Karpas-422 (cell line): ENCODE measurements at places on chromosomes 11 and 22. TPM values are rescaled to one million over a fixed set of nuclear protein-coding genes. Genes with fewer than 3 reads are reported as not detected.

The CD3G gene
- 88.1 and 158 TPM in 2 replicates for total RNA-seq

The CHRM4 gene
- not detected in 2 replicates for total RNA-seq

The OR2AG1 gene
- not detected in 2 replicates for total RNA-seq

The SEPTIN3 gene
- not detected in 2 replicates for total RNA-seq

The OR8B4 gene
- not detected in 2 replicates for total RNA-seq

The OSBP2 gene
- total RNA-seq: 0.07 and 0.14 TPM in 2 replicates

The TUBA8 gene
- 1.5 and 3.0 TPM in 2 replicates for total RNA-seq

The C11orf86 gene
- total RNA-seq: not detected in 2 replicates

The CCDC73 gene
- total RNA-seq: 2.5 and 3.0 TPM in 2 replicates

The PIWIL4 gene
- 0.30 TPM in 1 of 2 replicates, not detected in the other for total RNA-seq

DNA sequence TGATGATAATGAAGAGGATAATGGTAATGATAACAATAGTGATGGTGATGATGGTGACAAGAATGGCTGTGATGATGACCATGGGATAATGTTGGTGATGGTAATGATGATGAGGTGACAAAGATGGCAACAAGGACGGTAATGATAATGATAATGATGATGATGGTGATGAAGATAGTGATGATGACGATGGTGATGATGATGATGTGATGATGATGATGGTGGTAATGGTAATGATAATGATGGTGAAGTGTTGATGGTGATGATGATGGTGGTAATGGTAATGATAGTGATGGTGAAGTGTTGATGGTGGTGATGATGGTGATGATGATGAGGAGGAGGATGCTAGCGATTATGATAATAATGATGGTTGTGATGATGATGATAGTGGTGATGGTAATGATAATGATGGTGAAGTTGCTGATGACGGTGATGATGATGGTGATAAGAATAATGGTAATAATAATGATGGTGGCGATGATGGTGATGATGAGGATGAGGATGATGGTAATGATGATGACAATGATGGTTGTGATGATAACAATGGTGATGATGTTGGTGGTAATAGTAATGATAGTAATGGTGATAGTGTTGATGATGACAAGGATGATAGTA is 54.7 kb upstream of the OPCML start:
- no peaks in the 10 kb centered on the region for H3K27me3 ChIP-seq
- no peak overlapping the region for H3K4me3 ChIP-seq
- no peak overlapping the region for H3K27ac ChIP-seq
- no peak for DNase-seq
- no peaks in the 10 kb centered on the region for H3K36me3 ChIP-seq

- H3K27ac ChIP-seq: no peak overlapping the region
- no peaks in the 10 kb centered on the region for H3K27me3 ChIP-seq
- H3K36me3 ChIP-seq: no peaks in the 10 kb centered on the region
- no peak for DNase-seq
- H3K4me3 ChIP-seq: no peak overlapping the region
Observed at GRCh38 chr22:50068096-50068495, 10.0 kb upstream of the TTLL8 start.

- H3K4me3 ChIP-seq: no peak overlapping the region
- no peak overlapping the region for H3K27ac ChIP-seq
- DNase-seq: no peak
- no peaks in the 10 kb centered on the region; the same call in 1 of the 2 replicates for H3K27me3 ChIP-seq
- no peaks in the 10 kb centered on the region for H3K36me3 ChIP-seq
Observed at GRCh38 chr11:2776351-2777061, 76.7 kb upstream of the KCNQ1OT1 start.

GRCh38 chr11:113475160-113475761 is at the start of gene DRD2:
TSS of gene DRD2 (minus strand) at chr11:113475398. CDS start at chr11:113424651, 50,747 bp downstream.
- no peak for DNase-seq
- no peaks in the 10 kb centered on the region for H3K36me3 ChIP-seq
- H3K27me3 ChIP-seq: no peaks in the 10 kb centered on the region
- H3K4me3 ChIP-seq: no peak within 1 kb of the TSS

- no peak for DNase-seq
- no peak overlapping the region for H3K27ac ChIP-seq
- H3K4me3 ChIP-seq: no peak overlapping the region
- H3K4me1 ChIP-seq: no peaks in the 10 kb centered on the region
Observed at GRCh38 chr11:129286813-129287212, 88.8 kb upstream of the BARX2 start.

DNA sequence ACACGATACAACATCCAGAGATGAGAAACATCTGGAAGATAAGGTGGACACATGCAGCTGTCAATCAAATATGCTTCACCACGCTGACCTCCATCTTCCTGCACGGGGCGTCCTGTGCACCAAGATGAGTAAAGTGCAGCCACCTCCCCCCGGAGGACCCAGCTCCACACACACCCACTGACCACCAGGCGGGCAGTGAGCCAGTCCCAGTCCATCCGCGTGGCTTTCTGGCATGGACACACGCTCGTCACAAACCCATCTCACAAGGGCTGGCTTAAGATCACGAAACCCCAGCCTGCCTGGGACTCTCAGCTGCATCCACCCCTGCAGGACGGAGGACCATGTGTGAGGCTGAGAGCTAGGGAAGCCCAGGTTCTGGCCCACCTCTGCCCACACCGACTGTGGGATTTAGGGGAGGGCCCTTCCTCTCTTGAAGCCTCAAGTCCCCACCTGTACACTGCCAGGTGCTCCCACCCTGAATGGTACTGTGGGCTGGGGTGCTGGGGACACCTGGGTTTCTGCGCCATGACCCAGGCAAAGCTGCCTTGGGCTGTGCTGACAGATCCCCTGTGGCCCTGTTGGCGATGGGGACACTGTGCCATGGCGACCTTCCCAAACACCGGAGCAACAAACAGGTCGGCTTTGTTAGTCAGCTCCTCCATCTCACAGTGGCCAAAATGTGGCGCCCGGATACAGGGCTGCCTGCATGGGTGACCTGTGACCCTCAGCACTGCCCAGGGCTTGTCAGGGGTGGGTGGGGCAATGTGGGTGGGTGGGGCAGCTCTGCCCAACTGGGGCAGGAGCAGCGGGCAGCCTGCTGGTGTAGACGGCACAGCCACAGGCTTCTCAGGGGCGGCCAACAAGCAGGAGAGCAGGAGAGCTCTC is 629.0 kb downstream of the TBC1D22A start:
- no peaks in the 10 kb centered on the region for H3K4me1 ChIP-seq
- DNase-seq: no peak
- no peaks in the 10 kb centered on the region for H3K36me3 ChIP-seq
- no peak overlapping the region for H3K27ac ChIP-seq
- H3K4me3 ChIP-seq: no peak overlapping the region

GRCh38 chr11:134597452-134597851 is 185.4 kb upstream of the B3GAT1 start:
- H3K27ac ChIP-seq: no peak overlapping the region
- no peak overlapping the region for H3K4me3 ChIP-seq
- no peaks in the 10 kb centered on the region for H3K4me1 ChIP-seq
- H3K36me3 ChIP-seq: no peaks in the 10 kb centered on the region
- no peaks in the 10 kb centered on the region for H3K27me3 ChIP-seq

DNA sequence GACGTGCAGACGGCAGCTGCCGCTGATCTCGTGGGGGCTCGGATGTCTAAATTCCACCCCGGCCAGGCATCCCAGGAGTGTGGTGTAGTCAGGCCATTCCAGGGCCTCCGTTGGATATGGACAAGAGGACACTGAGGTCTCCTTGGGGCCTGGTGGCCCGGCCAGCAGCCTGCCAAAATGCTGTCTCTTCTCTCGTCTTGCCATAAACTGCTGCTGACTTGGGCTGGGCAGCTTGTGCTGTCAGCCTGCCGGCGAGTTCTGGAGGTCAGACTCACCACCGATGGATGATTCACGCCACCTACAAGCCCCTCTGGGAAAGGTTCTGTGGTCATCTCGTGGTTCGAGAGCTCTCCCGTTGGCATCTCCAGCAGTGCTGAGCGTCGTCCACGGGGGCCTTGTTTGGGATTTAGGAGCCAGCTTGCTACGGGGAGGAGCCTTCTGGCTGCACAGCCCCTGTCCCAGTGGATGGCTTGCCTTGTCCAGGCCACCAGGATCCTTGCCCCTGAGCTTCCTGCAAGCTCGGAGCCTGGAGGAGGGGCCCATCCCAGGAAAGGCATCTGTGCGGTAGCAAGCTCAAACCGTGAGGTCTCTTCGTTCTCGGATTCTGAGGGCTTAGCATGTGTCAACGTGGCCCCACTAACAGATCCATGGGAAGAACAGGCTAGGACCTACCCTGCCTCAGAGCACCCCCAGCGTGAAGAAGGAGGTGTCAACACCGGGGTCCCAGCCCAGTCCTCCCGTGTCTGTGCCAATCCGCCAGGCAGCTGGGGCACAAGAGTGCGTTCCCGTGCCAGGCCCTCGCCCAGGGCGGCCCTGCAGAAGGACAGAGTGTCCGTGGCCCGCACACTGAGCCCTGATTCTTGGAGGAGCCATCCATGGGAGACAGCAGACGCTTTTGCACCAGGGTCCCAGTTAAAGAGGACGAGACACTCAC is 1114.1 kb downstream of the BRD1 start:
- no peak overlapping the region for H3K27ac ChIP-seq
- H3K4me3 ChIP-seq: no peak overlapping the region
- H3K27me3 ChIP-seq: no peaks in the 10 kb centered on the region
- no peak for DNase-seq
- H3K4me1 ChIP-seq: no peaks in the 10 kb centered on the region

GRCh38 chr11:1561266-1561665 is 10.8 kb downstream of the DUSP8 start:
- H3K36me3 ChIP-seq: no peaks in the 10 kb centered on the region
- H3K4me3 ChIP-seq: no peak overlapping the region
- DNase-seq: no peak
- no peaks in the 10 kb centered on the region for H3K27me3 ChIP-seq
- H3K4me1 ChIP-seq: no peaks in the 10 kb centered on the region
- H3K27ac ChIP-seq: no peak overlapping the region

DNA sequence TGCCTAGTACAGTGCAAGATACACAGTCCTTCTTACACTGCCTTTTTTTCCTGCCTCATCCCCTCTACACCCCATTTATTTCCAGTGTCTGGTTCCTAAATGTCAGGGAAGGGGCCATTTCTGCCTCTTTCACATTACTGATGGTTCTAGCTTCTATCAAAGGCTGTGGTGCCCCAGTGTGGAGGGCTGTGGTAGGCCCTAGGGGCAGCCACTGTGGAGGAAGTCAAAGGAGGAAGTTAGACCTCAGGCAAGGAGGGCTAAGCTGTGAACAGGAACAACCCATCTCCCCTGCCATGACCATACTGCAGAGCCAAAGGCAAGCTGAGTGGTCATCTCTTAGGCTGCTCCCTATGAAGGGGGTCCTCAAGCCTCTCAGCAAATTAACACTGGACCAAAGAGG is 81.9 kb upstream of the CRTAM start:
- no peaks in the 10 kb centered on the region for H3K27me3 ChIP-seq
- H3K4me1 ChIP-seq: peaks cover 32% of the 10 kb centered on the region
- H3K36me3 ChIP-seq: no peaks in the 10 kb centered on the region
- H3K27ac ChIP-seq: peak overlapping the region; percentile 73

GRCh38 chr11:73629907-73630306 is 16.5 kb upstream of the PLEKHB1 start:
- no peak overlapping the region for H3K4me3 ChIP-seq
- no peaks in the 10 kb centered on the region for H3K36me3 ChIP-seq
- DNase-seq: no peak
- no peaks in the 10 kb centered on the region for H3K27me3 ChIP-seq

DNA sequence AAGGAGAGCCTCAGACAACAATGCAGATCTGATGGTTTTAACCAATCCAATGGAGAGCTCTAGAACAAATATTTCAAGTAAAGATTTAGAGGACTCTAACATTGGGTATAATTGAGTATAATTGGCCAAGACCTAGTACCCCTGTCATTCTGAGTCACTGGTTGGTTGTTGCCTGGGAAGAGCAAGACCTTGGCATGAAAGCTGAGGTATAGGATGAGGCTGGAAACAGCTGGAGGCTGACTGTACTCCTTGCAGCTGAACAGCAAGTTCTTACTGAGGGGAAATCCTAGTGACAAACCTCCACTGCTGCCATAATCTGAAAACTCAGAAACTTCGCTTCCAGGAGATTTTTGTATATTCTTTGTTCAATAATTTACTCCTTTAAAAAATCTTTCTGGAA is 54.3 kb upstream of the MUC15 start:
- no peaks in the 10 kb centered on the region for H3K4me1 ChIP-seq
- H3K27ac ChIP-seq: no peak overlapping the region
- no peaks in the 10 kb centered on the region for H3K36me3 ChIP-seq

DNA sequence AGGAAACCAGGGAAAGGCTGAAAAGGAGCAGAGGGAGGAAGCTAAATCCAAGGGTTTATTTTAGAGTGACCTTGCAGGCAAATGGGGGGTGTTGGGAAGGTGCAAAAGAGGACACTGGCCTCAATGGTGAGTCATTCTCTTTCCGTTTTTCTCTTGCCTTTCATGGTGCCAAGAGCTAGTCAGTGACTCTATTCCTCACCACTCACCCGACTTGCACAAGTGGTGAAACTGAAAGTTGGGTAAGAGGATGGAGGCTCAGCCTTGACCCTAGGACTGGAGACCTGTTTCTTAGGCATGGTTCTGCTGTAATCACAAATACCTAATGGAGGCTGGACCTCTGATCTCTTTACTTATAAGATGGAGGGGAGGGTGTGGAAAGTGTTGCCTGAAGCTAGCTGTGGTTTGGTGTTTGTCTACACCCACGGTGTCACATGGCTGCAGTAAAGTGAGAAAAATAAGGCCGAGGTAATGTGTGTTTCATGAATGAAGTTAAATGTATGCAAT is 67.3 kb upstream of the CREB3L1 start:
- H3K27me3 ChIP-seq: no peaks in the 10 kb centered on the region
- no peak overlapping the region for H3K27ac ChIP-seq
- H3K4me3 ChIP-seq: no peak overlapping the region
- no peaks in the 10 kb centered on the region for H3K4me1 ChIP-seq

GRCh38 chr11:112159098-112160065 is 4.5 kb downstream of the IL18 start:
- H3K27ac ChIP-seq: no peak overlapping the region
- H3K36me3 ChIP-seq: no peaks in the 10 kb centered on the region
- no peaks in the 10 kb centered on the region for H3K27me3 ChIP-seq
- peak; percentile 42 for DNase-seq

DNA sequence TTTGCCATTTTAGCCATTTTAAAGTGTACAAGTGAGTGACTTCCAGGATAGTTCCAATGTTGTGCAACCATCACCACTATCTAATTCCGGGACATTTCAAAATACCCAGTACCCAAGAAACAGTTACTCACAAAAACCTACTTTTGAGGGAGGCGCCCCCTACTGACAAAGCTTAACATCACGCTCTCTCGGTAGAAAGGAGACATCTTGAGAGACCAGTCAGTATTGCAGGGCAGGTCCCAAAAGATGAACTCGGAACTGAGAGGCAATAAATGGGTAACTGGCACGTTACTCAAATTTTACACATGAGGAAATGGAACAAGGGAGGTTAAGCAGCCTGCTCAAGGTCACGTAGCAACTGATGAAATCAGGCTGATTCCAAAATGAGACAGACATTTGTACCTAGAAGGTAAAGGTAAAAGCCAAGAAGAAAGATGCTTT is 50.0 kb upstream of the POU2AF1 start:
- H3K27ac ChIP-seq: no peak overlapping the region; the same call in 1 of the 2 replicates
- no peak overlapping the region for H3K4me3 ChIP-seq
- peaks cover 59% of the 10 kb centered on the region for H3K4me1 ChIP-seq
- H3K36me3 ChIP-seq: no peaks in the 10 kb centered on the region

GRCh38 chr11:35088676-35089075 is 50.3 kb upstream of the CD44 start:
- no peaks in the 10 kb centered on the region for H3K27me3 ChIP-seq
- no peak for DNase-seq
- H3K27ac ChIP-seq: no peak overlapping the region
- H3K4me1 ChIP-seq: peaks cover 28% of the 10 kb centered on the region
- no peak overlapping the region for H3K4me3 ChIP-seq

GRCh38 chr11:62602141-62603071 is 741 bp upstream of the MTA2 start:
- peaks cover 38% of the 10 kb centered on the region for H3K4me1 ChIP-seq
- peaks cover 39% of the 10 kb centered on the region for H3K36me3 ChIP-seq
- peak overlapping the region; percentile 47 for H3K27ac ChIP-seq
- DNase-seq: peak; percentile 39
- H3K4me3 ChIP-seq: peak overlapping the region; percentile 35; the same call in 1 of the 2 replicates
